Stimulated activated naive CD4-positive, alpha-beta T cell treated with Interleukin-2 at 50 U/mL for 16 hours (primary cell): ENCODE measurements at places on chromosomes 2 and 18.

GRCh38 chr2:74512744-74513604 lies 1.3 kb upstream of the TLX2 start:
- no peak for DNase-seq

DNA sequence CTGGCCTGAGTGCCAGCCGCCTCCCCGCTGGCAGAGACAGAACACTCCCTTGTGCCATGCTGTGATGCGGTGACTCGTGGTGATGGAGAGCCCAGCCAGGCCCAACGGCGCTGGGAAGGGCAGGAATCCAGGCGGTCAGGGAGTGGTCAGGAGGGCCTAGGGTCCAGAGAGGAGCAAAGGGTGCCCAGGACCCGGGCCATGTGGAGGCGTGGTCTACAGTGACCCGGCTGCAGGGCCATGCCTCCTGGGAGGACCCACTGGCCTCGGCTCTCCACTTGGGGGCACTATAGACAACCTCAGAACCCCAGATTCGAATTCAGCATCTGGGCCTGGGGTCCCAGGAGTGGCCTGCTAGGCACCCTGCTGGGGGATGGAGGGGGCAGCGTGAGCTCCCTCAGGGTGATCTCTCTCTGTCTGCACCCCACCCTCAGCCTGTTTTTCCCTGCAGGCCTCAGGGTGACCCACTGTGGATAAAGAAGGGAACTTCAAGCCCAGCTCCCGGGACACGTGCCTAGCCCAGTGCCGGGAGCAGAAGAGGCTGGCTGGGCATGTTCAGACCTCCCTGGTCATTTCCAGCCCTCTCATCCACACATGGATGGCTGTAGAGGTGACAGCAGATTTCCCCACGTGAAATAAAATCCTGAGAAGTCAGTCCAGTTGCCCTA lies 13.0 kb downstream of the AMER3 start:
- DNase-seq: no peak

- DNase-seq: peak; percentile 50
These were observed at the start of gene ZAP70 for GRCh38 chr2:97713296-97714083. TSS of gene ZAP70 (plus strand) at chr2:97713576. CDS start at chr2:97724037, 10,461 bp downstream.

DNA sequence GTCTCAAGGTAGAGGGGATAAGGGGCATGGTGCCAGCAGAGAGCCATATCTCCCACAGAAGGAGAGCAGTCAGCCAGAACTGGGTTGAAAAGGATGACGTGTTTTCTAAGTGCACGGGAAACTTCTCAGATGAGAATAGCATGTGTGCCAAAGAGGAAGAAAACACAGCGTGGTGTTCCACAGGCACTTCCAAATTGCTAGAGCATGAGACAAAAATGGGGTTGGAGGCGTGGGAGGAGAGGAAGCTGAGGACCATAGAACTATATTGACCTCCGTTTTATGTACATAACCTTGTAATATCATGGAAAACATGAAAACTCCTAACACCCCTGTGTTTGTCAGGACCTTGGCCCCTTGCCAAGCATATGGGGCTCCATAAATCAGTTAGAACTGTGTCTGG lies 682.7 kb upstream of the RAB6C start:
- no peak for DNase-seq

DNA sequence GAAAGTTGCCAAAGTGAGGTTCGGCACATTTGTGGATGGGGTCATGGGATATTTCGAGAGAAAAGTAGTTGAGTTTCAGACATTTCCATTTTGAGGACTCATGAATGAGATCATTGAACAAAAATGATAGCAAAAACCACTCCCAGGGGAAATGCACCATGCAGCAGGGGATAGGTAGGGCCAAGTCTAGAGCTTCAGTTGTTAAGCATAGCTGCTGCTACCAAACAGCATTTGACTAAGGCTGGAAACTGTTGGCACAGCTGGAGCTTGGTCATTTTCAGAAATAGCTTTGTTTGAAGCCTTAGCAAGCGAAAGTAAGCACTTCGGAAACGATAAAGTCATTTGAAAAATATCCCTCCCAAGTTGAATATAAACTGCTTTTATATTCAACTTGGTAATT lies 431.8 kb downstream of the SOCS6 start:
- no peak for DNase-seq

DNA sequence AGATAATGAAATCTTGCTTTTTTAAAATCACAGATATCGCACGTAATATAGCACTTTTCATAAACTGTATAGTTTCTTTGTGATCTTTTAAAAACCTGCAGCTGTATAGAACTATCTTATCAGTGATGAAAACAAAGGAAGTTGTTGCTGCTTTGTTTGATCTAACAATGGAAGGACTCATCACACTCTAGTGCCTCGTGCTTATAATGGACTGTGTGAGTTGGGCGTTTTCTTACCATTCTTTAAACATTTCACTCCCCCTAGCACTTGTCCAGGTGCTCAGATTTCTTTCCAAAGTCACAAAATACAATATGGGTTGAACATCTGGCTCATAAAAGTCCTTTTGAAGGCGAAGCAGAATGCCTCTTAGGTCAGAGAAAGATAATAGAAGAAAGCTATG lies 94.8 kb upstream of the SPATS2L start:
- no peak for DNase-seq

DNA sequence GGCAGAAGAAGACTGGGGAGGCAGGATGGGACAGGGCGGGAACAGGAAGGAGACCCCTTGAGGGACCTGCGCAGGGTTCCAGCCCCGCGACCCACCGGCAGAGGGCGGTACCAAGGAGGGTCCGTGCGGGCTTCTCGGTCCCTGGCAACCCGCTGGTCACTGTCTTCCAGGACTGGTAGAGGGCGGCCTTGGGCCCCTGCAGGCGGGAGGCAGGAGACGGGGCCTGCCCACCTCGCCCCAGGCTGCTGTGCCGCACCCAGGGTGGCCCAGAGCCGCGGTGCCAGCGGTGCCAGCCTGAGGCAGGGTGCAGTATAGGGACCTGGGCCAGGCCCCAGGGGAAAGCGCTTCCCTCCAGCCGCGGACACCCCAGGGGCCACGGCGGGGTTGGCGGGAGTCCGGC lies 34.5 kb downstream of the NEURL3 start:
- DNase-seq: peak; percentile 34

DNA sequence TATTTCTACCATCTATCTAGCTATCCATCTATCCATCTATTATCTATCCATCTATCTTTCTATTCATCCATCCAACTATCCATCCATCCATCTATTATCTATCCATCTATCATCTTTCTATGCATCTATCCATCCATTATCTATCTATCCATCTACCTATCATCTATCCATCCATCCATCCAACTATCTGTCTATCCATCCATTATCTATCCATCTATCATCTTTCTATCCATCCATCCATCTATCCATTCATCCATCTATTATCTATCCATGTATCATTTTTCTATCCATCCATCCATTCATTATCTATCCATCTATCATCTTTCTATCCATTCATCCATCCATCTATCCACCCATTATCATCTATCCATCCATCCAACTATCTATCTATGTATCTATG lies 24.6 kb upstream of the ZNF407 start:
- no peak for DNase-seq

GRCh38 chr2:222322236-222322635 lies 23.4 kb upstream of the PAX3 start:
- no peak for DNase-seq

DNA sequence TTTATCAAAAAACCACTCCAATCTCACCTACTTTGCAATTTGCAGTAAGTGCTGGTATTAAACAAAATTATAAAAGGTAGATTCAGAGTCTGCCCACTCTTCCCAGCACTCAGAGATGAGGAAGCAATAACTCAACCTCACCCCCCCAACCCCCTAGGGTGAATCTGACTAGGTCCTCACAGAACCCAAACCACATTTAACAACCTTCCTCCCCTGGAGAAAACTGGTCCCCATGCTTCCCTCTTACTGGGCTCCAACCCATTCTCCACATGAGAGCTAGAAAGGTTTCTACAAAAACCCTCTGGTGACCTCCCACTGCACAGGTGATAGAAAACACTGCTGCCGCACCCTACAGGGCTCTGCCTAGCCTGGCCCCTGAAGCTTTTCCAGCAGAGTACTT lies 40.5 kb upstream of the BMP10 start:
- DNase-seq: no peak

- DNase-seq: peak; percentile 18
These were observed 163.4 kb downstream of the LDLRAD4 start for GRCh38 chr18:13381944-13382365.

GRCh38 chr2:127597046-127597983 lies 48.6 kb upstream of the GPR17 start:
- DNase-seq: no peak

DNA sequence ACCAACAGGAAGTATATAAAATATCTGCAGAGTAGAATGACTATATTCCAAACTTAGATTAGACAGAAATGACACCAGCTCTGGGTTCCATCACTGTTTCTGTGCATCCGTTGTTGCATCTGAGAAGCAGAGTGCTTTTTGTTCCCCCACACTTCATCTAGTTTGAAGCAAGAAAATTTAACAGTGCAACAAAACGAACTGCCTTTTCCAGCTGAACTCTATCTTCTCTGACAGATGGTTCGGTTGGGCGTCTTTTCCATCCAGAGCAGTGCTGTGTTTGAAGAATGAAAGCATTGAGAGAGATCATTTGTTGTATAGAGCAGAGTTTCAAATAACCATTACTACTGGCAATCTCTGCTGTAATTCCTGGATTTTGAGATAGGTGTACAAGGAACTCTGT lies 757.5 kb downstream of the DPP10 start:
- no peak for DNase-seq

DNA sequence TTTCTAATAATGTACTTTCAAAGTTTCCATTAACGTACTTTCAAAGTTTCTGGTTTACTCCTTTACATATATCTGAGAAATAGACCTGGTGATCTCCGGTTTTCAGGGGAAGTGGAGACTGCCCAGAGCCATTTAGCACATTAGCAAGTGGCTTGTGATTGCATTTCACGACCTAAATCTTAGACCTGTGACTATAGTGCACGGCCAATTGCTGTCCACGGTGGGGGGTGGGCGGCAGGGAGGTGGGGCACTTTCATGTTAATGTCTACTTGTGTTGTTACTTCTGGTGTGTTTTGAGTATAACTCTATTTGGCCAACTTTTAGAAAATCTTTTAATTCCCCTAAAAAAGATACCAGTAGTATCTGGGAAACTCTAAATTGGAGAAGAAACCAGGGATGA lies 11.3 kb downstream of the GATA6 start:
- no peak for DNase-seq

DNA sequence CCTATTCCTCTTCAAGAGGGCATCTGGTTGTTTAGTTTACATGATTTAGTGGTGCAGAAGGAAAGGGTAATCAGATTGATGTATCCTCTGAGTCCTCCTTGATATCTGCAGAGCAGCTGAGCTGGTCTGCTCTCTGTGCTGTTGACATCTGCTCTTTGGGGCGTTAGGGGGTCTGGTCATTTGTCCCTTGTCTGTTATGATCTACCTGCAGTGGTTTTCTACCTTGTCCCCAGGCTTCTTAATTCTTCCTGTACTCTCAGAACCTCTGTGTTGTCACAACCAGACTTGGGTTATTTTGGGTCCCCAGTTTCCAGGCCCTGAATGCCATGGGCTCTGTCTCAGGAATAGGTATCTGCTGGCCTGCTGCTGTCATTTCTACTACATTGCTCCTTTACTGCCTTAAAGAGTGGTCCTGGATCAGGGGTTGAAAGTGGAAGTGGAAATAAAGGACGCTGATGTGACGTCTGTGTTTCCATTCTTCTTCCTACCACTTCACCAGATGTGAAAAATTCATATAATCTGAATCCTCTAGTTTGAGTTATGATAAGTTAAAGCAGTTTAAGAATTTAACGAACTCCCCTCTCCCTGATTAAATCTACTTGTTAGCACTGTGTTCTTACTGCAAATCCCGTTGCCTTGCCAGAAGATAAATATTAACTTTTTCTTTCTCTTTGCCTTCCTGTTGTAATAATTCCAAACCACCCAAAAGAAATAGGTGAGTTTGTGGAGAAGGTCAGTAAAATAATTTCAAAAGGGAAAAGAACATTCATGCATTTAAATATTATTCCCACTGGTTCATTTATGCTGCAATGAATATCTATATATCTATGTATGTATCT lies 16.6 kb upstream of the CPS1 start:
- DNase-seq: no peak

DNA sequence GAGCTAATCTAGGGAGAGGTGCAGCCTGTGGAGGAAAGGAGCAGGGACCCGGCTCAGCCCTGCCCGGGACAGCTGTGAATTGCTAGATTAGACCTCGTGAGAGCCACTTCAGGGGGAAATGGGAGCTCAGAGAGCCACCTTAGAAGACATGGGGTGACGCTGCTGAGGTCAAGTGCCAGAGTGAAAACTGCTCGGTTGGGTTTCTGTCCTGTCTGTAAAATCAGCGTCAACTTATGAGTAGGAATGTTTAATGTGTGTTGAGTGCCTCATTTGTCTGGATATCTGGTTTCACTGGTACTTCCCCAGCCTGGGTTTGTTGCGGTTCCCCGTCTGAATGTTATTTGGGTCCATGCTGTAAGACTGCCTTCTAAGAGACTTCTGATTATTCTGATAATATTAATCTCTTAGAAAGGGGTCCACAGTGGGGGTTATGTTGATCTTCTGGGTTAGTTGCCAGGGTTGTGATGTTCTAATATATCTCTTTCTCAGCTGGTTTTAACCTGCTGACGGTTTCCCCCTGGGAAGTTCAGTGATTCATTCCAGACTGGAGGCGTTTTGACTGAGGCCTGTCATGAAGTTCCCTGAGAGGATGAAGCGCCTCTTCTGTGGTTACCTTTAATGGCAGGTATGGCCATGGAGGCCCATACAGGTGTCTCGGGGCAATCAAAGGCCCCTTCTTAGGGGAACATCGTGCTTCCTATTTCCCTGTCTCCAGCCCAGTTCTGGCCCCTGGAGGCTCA lies 175.9 kb downstream of the SH3RF3 start:
- no peak for DNase-seq

GRCh38 chr2:228374741-228375140 lies 193.3 kb upstream of the SPHKAP start:
- no peak for DNase-seq

- DNase-seq: no peak
These were observed 180.4 kb downstream of the FAM124B start for GRCh38 chr2:224221455-224221913.

GRCh38 chr18:61096226-61096625 lies 237.0 kb upstream of the CDH20 start:
- no peak for DNase-seq

- no peak for DNase-seq
These were observed 153.1 kb downstream of the FMNL2 start for GRCh38 chr2:152488075-152488474.

DNA sequence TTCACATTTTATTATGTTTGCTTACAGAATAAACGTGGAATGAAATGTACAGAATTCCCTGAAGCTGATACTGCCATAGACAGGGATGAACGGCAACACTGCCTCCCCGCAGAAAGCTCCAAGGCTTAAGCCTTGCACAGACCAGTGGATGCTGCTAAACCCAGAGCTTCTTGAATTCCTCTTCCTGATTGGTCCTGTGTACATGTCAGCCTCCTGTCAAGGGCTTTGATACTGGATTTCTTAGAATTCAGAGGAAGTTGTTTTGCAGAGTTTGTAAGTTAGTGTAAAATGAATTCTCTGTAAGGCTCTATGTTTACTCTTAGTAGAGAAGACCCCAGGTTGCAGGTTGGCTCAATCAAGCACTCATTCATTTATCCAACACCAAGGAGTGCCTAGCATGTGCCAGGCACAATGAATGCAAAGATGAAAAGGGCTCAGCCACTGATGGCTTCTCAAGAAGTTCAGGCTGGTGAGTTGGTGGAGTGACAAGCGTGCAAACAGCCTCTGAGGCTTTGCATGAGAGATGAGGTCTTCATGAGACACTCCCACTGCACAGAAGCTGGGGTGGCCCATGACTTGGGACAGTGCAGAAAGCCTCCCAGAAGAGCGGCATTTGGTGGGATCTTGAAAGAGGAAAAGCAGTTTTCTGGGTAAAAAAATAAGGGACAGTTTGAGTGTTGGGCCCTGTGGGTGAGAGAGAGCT lies 50.4 kb downstream of the ACKR3 start:
- DNase-seq: no peak
